ENCODE measurements at places on chromosomes 16 and 17. TPM values are rescaled to one million over a fixed set of nuclear protein-coding genes. Genes with fewer than 3 reads are reported as not detected.

DNA sequence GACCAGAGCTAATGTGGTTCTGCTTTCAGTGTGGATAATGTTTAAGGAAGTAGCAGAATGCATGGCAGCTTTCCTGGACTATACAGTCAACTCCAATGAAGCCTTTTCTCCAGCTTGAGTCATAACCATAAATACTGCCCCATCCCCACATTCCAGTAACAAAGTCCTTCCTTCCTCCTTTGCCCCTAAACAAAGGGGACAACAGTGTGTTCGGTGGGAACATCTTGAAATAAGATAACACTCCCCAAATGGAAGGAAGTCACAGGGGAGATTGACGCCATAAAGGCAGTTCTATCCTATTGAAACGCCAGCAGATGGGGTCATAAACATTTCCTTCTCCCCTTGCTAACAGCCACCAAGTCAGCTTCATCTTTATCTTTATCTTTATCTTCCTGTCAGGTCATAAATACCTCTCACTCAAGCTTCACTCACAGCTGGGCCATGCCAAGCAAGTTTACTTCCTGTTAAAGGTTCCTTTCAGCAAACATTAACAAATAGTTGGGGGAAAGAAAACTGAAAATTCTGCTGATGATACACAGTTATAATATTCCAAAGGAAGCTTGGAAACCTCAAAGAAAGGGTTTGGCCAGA is 136.7 kb downstream of the SNX11 start:
- H3K4me3 ChIP-seq, result no peak overlapping the region
- no peaks in the 10 kb centered on the region for H3K36me3 ChIP-seq
- H3K27ac ChIP-seq, result peak overlapping the region; percentile 48
- no peaks in the 10 kb centered on the region for H3K4me1 ChIP-seq

DNA sequence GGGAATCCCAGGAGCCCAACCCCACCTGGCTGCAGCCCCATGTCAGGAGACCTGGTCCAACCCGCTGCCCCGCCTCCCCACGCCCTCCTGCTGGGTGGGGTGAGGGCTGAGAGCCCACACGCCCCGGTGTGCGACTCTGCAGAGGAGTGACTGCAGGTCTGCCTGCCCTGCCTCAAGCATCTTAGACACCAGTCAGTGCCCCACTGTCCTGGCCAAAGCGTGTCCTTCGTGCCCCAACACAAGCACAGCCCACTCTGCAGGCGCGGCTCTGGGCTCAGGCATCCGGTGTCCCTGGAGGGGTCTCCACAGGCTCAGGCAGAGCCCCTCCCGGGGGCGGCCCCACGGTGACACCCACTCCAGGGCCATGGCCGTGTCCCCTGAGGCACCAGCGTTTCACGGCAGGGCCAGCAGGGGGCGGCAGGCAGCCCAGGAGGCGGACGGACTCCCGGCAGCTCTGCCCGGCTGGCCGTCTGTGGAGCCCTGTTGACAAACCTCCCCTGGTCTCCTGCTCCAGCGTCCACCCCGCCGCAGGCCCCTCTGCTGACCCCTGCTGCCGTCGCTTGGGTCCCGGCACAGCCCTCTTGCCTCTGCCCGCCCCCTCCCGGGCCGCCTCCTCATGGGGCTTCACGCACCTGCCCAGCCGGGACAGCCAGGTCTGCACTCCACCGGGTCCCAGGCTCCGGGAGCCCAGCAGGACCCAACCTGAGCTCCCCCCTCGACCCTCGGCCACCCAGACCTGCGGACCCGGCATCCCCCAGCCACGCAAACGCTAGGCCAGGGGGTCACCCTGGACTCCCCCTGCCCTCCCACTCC is 8.6 kb upstream of the UBE2I start:
- H3K4me3 ChIP-seq, result peak overlapping the region; percentile 18
- H3K36me3 ChIP-seq, result no peaks in the 10 kb centered on the region
- H3K27me3 ChIP-seq, result no peaks in the 10 kb centered on the region
- peak overlapping the region; percentile 21 for H3K27ac ChIP-seq
- DNase-seq, result peak; percentile 90

AANAT gene
- not detected for total RNA-seq

SLC5A10 gene
- not detected for total RNA-seq

GRCh38 chr17:39252788-39253460 is 27.2 kb upstream of the STAC2 start:
- H3K27me3 ChIP-seq, result no peaks in the 10 kb centered on the region
- no peak overlapping the region for H3K27ac ChIP-seq
- peaks cover 41% of the 10 kb centered on the region for H3K36me3 ChIP-seq
- no peak overlapping the region for H3K4me3 ChIP-seq

ADAMTS18 gene
- not detected for total RNA-seq

GRCh38 chr17:49362723-49363117 is 670 bp upstream of the ZNF652 start:
- no peaks in the 10 kb centered on the region for H3K27me3 ChIP-seq
- H3K36me3 ChIP-seq, result no peaks in the 10 kb centered on the region
- H3K4me1 ChIP-seq, result peaks cover 29% of the 10 kb centered on the region
- H3K27ac ChIP-seq, result peak overlapping the region; percentile 100
- H3K4me3 ChIP-seq, result peak overlapping the region; percentile 100

- no peaks in the 10 kb centered on the region for H3K36me3 ChIP-seq
- H3K4me1 ChIP-seq, result no peaks in the 10 kb centered on the region
- H3K4me3 ChIP-seq, result no peak overlapping the region
- no peak for DNase-seq
These were observed 15.7 kb downstream of the TMEM94 start for GRCh38 chr17:75472119-75472518.

CORO6 gene
- total RNA-seq, result 13.9 TPM

DNA sequence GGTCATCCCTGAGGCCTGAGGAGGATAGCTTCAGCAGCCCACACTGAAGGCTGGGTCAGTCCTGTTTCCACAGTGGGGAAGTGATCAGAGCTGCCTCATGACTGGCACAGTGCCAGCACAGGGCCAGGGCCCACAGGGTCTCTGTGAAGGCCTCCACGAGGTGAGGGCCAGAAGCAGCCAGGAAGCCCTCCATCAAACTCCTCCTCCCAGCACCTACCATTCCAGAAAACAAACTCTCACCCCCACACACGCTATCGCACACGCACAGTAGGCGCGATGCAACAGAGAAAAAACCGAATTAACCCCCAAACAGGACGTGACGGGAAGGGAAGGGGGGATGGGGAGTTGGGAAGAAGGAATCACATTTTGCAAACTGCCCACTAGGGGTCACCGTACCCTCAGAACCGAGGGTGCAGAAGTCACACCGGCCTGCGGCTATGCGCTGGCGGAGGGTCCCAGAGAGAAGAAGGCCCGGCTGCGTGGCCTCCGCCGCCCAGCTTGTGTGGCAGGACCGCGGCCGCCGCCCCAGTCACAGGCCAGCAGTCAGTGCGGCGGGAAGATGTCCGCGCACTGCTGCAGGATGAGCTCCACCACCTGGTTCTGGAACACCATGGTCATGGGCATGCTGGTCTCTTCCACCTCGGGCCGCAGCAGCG is 37.6 kb downstream of the ARHGAP27 start:
- peak; percentile 75 for DNase-seq
- peak overlapping the region; percentile 3 for H3K4me3 ChIP-seq
- H3K27me3 ChIP-seq, result no peaks in the 10 kb centered on the region
- H3K4me1 ChIP-seq, result no peaks in the 10 kb centered on the region
- H3K27ac ChIP-seq, result no peak overlapping the region
- no peaks in the 10 kb centered on the region for H3K36me3 ChIP-seq

GRCh38 chr17:41178843-41179616 is 1.0 kb upstream of the KRTAP4-2 start:
- H3K27me3 ChIP-seq, result no peaks in the 10 kb centered on the region
- no peaks in the 10 kb centered on the region for H3K36me3 ChIP-seq
- DNase-seq, result no peak
- H3K4me3 ChIP-seq, result no peak overlapping the region
- no peaks in the 10 kb centered on the region for H3K4me1 ChIP-seq
- no peak overlapping the region for H3K27ac ChIP-seq

DNA sequence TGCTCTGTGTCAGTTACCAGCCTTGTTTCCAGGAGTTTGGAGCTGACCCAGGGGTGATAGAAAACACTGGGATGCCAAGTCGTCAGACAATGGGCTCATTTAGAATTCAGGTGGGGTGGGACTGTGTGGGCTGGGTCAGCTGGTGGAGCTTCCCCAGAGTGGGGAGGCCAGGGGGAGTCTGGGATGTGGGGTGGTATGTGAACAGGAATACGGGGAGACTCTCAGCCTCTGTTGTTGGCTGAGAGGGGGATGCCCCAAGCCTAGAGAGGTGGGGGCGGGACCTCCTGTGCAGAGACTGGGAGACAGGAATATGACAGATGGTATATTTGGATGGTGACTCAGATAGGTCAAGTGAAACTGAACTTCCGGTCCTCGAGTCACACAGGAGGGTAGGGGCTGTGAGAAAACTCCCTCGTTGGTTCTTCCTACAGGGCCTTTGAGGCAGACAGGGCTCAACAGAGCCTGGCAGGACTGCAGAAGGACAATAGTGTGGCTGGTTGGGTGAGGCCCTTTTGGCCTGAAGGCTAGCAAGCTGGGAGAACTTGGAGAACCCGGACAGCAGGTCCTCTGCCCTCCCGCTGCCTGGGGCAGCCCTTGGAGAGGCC is 23.7 kb downstream of the CDH1 start:
- H3K4me1 ChIP-seq, result no peaks in the 10 kb centered on the region
- DNase-seq, result no peak
- H3K36me3 ChIP-seq, result peaks cover 4% of the 10 kb centered on the region
- H3K4me3 ChIP-seq, result no peak overlapping the region
- H3K27ac ChIP-seq, result no peak overlapping the region
- no peaks in the 10 kb centered on the region for H3K27me3 ChIP-seq

DNA sequence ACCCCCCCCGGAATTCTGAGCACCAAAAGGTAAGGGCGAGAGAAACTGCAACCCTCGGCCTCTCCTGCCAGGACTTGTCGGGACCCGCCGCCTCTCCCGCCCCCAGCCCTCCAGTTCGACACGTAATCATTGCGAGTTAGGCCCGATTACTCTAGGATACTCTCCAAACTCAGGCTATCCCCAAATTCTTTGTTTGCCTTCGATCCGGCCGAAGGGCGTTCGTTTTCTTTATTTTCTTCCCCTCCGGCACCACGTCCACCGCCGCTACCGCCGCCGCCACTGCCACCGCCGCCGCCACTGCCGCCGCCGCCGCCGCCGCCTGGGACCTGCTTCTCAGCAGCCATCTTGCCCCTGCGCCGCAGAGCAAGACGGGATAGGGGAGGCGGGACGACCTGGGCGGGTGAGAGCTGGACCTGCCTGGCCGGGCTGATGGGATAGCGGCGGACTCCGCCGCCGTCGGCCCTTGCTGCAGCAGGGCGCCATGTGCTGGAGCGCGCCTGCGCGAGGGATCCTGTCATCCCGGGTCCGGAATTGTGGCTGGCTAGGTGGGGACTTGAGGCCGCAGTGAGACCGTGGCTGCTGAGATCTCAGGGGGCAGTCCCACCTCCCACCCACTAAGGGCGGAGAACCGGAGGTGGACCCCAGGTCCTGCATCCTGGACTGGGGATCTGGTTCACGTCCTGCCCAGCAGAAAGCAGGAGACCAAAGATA is at the start of gene SRP68:
Gene SRP68, minus strand, starts transcription at position 370 of the 711 bp plus-strand sequence. Its CDS starts 26 bp downstream, at position 344.
- peak within 1 kb of the TSS; percentile 81 for H3K4me3 ChIP-seq
- peak within 1 kb of the TSS; percentile 63 for H3K27ac ChIP-seq
- no peaks in the 10 kb centered on the region for H3K36me3 ChIP-seq
- DNase-seq, result peak; percentile 92
- H3K27me3 ChIP-seq, result peaks cover 35% of the 10 kb centered on the region
- H3K4me1 ChIP-seq, result no peaks in the 10 kb centered on the region
